CD4-positive, alpha-beta T cell treated with Interferon gamma for 1 hour (primary cell): ENCODE measurements at places on chromosomes 12 and 14.

DNA sequence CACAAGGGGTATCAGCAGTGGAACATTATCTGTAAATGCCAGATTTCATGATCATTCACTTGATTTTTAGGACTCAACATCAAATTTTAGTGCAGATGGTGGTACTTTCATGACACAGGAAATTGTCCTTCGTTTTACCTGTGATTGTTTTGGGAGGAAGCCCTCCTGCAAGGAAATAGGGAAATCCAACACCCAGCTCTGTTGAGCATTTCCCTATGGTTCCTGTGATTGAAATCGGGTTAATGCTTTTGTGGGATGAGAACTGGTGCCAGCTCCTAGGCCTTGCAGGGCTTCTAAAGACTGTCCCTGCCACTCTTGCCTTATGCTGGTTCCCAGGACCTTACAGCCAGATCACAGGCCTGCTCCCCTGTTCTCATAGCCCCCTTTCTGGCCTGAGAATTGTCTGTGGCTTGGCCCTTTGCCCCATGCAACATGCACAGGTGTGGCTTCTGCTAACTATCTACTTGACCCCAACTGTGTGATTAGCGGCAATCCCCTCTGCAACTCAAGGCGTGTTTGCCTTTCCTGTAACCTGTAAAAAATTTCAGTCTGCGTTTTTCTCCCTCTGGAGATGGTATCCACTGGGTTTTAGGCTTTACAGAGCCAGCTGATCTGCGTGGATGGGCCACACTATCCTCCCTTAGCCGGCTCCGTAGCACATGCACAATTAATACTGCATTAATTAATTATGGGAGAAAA is 112.5 kb downstream of the ETV6 start:
- no peak for DNase-seq

- DNase-seq = no peak
Observed at GRCh38 chr12:58530742-58531062, 389.6 kb downstream of the LRIG3 start.

GRCh38 chr12:40054555-40055227 is 51.2 kb downstream of the SLC2A13 start:
- DNase-seq = no peak

DNA sequence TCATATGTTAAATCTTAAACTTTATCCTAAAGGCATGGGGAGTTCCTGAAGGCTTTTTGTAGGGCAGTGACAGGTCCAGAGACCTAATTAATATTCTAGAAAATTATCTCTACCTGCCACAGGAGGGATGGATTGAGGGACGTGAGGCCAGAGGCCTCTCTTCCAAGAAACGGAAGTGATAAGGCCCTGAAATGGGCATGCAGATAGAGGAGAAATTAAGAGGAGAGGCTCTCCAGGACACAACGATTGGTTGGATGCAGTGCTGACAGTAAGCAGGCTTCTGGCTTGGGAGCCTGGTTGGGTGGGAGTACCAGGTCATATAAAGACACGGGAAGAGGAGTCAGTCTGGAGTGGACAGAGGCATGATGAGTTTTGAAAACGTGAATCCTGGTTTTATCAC is 3.1 kb upstream of the BORCS5 start:
- DNase-seq = no peak

- DNase-seq = no peak
Observed at GRCh38 chr12:66679461-66680084, 697 bp upstream of the GRIP1 start.

DNA sequence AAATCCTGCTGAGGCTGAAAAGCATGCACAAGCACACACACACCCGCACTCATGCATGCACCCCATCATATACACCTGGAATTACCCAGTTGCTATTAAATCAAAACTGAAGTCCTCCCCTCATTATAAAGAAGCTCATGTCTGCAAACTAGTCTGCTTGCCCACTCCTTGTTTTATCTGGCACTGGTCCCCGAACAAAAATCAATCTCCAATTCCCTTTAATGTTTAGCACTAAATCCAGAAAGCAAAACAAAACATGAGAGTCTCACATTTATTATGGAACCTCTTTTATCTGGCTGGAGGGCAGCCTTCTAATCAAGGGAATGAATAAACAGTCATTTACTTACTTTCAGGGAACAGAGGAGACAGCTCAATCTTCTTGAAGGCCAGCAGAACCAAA is 1093.4 kb upstream of the FLRT2 start:
- DNase-seq = no peak

GRCh38 chr12:105164068-105164467 is 56.5 kb downstream of the WASHC4 start:
- DNase-seq = no peak

- DNase-seq = no peak
Observed at GRCh38 chr12:6068227-6068626, 56.2 kb downstream of the VWF start.

DNA sequence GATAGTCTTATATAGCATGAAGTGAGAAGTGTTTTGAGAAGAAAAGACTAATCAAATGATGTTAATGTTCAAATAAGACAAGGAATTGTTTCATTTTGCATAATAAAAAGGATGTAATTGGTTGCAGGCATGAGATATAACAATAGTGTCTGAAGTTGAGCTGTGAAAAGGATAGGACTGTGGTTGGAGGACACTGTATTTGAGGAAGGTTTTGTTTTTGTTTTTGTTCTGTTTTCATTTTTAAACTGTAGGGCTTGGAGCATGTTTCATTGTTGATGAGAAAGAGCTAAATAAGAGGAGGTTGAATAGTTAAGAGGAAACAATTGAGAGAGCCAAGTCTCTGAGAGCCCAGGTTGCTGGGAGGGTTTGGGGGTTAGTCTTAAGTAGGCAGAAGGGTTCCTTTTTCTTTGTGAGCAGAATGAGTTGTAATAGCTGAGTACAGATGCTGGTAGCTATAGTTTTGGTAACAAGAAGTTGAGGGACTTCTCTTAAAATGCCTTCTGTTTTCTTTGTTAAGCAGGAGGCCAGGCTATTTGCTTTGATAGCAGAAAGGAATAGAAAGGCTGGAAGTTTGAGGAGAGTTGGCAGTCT is 58.4 kb downstream of the CCDC91 start:
- no peak for DNase-seq

GRCh38 chr12:68750506-68750905 is 4.5 kb downstream of the SLC35E3 start:
- DNase-seq = no peak

- no peak for DNase-seq
Observed at GRCh38 chr12:14902465-14902864, 16.8 kb upstream of the MGP start.

DNA sequence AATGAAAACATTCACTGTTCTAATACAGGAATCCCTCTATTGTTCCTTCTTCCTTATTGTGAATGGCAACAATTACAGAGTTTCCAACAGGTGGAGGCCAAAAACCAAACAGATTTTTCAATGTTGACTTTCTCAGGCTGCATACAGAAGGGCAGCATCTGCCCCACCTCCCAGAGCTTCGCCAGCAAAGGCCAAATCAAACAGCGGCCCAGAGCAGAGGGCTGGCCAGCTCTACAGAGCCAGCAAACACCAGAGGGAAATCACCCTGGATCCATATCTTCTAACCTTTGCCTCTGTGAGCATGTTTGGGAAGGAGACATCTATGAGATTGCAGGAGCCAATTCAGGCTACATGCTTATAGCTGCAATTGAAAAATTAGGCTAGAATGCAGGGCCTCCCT is 4.4 kb upstream of the CRACR2A start:
- DNase-seq = no peak

DNA sequence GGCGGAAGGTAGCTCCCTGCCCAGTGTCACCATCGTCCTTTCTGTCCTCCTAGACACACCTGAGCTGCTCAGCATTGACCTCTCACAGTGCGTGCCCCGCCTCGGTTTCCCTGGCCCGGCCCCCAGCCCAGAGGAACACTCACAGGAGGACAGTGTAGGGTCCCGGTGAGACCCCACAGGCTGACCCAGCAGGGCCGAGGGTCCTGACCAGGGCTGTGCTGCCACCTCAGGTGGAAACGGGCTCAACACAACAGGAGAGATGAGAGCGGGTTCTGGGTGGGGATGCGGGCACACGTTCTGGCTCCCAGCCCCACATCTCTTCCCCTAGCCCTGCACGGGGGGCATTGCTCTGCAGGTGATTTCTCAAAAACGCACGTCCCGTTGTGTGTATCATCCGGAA is 98.1 kb downstream of the PIWIL1 start:
- DNase-seq = no peak

DNA sequence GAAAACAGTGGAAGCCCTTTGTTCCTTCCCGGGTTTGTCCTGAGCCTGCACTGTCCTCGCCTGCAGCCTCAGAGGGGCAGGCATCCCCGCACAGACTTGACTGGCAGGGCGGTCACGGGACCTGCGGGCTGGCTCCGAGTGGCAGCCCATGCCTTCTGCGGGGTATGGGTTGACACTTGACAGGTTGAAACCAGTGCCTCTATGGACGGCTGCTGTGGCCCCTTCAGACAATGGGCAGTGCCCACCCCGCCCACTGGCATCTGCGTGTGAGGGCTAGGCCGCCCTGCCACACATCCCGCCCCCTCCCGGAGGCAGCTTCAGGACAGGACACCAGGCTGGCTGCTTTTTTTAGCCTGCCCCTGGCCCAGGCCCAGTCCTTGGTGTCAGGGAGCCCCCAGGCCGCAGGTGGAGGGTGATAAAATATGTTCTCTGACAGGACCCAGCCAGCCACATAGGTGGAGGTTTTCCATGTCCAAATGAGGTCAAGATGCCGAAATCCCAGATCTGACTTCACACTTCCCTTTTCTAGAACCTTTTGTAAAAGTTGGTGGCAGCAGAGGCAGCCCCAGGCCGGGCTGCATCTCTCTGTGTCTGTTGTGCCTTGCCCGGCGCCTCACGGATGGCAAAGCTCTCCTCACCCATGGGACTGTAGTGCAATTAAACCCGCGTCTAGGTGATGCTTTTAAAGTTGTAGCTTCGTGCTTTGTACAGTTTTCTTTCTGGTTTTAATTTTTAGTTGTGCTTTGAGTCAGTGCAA is 10.0 kb downstream of the ANKRD9 start:
- DNase-seq = no peak

DNA sequence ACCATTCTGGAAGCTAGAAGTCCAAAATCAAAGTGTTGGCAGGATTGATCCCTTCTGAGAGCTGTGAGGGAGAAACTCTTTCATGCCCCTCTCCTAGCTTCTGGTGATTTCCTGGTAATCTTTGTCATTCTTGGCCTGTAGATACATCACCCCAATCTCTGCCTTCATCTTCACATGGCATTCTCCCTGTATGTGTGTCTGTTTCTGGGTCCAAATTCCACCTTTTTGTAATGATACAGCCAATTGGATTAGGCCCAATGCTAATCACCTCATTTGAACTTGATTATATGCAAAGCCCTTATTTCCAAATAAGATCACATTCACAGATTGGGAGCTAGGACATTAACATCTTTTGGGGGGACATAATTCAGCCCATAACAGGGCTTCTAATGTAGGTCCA is 76.9 kb upstream of the MBIP start:
- no peak for DNase-seq

GRCh38 chr12:601976-602699 is 61.1 kb downstream of the NINJ2 start:
- DNase-seq = no peak

- no peak for DNase-seq
Observed at GRCh38 chr14:31582286-31582691, 21.1 kb downstream of the NUBPL start.

GRCh38 chr12:55935738-55936151 is 4.8 kb downstream of the DGKA start:
- DNase-seq = no peak

GRCh38 chr12:102483466-102483865 is 3.1 kb upstream of the IGF1 start:
- DNase-seq = no peak

GRCh38 chr12:13189264-13189663 is 7.3 kb upstream of the EMP1 start:
- no peak for DNase-seq

DNA sequence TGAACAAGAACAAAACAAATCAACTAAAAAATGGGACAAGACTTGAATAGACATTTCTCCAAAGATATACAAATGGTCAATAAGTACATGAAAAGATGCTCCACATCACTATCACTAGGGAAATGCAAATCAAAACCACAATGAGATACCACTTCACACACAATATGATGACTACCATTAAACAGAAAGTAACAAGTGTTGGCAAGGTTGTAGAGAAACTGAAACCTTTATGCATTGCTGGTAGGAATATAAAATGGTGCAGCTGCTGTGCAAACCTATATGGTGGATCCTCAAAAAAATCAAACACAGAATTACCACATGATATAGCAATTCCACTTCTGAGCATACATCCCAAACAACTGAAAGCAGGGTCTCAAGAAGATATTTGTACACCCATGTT is 5.2 kb downstream of the SMAGP start:
- DNase-seq = no peak

GRCh38 chr14:59507063-59507751 is 22.9 kb downstream of the JKAMP start:
- peak; percentile 12 for DNase-seq

DNA sequence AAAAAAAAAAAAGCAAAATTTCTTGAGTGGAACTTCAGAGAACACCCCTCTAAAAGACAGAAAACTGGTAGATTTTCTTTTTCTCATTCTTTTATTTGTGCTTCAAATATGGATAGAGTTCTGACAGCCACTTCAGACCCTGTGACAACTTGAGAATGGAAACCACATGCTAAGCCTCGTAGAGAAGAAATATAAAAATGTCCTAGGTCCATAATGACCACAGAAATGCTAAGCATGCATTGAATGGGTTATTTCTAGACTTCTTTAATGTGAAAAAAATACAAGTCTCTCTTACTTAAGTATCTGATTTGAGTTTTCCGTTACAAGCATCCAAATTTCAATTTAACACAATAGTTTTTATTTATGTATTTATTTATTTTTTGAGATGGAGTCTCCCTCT is 28.3 kb upstream of the DIO2 start:
- DNase-seq = no peak

- DNase-seq = no peak
Observed at GRCh38 chr12:76688631-76689030, 75.3 kb upstream of the ZDHHC17 start.

- no peak for DNase-seq
Observed at GRCh38 chr14:100731846-100732765, 5.4 kb downstream of the DLK1 start.
